ENCODE measurements at places on chromosomes 5 and 9. TPM values are rescaled to one million over a fixed set of nuclear protein-coding genes. Genes with fewer than 3 reads are reported as not detected.

DNA sequence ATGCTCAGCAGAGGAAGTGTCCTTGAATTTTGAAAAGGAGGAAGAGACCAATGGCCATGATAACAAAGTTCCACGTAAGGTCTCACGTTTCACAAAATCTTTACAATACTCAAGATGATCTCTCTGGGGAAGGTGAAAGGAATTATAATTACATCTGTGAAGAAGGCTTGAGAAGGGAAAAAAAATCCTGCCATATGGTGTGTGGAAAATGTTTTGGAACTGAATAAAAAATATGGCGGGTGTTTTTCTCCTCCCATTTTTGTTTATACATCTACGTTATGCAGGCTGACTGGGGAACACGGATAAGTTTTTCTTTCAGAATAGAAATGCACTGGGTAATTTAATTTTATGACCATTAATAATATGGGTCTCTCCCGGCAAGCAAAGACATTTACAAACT lies 425.6 kb upstream of the BRINP1 start:
- no peak for DNase-seq

DNA sequence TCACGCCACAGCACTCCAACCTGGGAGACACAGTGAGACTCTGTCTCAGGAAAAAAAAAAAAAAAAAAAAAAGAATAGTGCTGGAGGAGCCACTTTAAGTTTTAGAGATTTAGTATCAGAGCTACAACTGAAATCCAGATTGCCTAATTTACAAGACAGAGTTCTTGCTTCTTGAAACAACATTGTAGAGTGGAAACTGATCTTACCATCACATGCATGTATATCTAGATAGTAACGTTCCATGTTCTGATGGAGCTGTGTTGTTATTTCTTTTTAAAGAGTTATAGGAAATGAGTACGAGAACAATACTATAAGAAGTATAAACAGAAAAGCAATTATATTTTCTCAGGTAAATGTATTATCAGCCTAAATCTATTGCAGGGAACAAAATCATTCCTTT lies 48.9 kb downstream of the TBCA start:
- no peak for DNase-seq

- DNase-seq = peak; percentile 60
These were observed 69.9 kb downstream of the MAMDC2 start for GRCh38 chr9:70113403-70114022.

Gene JADE2
- total RNA-seq = 42.6 TPM

Gene RNF180
- total RNA-seq = 13.0 TPM

Measured in renal cortical epithelial cell (primary cell).